Thoracic aorta (tissue), 2 donors: ENCODE measurements at places on chromosomes 3 and 15. TPM values are rescaled to one million over a fixed set of nuclear protein-coding genes. Genes with fewer than 3 reads are reported as not detected.

GRCh38 chr3:105953831-105954230 lies 85.0 kb upstream of the CBLB start:
- no peaks in the 10 kb centered on the region for H3K27me3 ChIP-seq
- no peak for DNase-seq
- no peak overlapping the region for H3K4me3 ChIP-seq
- no peaks in the 10 kb centered on the region for H3K36me3 ChIP-seq
- no peak overlapping the region for H3K27ac ChIP-seq

- no peaks in the 10 kb centered on the region for H3K36me3 ChIP-seq
- no peak overlapping the region for H3K27ac ChIP-seq
- DNase-seq = no peak
- H3K27me3 ChIP-seq = no peaks in the 10 kb centered on the region
- H3K4me1 ChIP-seq = no peaks in the 10 kb centered on the region
Observed at GRCh38 chr3:1446531-1446930, 353.7 kb downstream of the CNTN6 start.

DNA sequence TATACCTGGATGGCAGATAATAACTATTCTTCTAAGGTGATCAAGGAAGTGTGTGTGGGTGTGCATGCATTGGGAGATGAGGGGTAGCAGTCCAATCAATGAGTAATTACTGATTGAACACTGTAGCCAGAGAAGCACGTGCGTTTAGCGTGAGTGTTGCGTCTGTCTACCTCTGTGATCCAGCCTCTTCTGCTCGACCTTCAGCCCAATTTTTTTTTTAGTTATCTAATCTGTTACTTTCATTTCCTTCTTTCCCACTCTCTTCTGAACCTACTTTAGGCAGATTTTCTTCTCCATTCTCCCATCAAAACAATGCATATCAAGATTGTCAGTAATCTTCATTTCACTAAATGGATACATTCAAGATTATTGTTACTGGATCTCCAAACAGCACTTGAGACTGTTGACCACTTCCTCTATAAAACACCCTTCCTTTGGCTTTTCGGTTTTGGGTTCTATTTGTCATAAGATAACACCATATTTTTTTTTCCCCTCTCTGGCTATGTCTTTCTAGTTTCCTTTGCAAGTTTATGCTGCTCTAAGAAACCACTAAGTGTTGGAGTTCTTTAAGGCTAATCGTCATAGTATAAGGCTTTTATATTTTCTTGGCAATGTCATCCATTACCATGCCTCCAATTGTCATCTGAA lies 41.0 kb downstream of the MCTP2 start:
- no peaks in the 10 kb centered on the region for H3K4me1 ChIP-seq
- no peak for DNase-seq
- no peaks in the 10 kb centered on the region for H3K27me3 ChIP-seq
- no peak overlapping the region for H3K27ac ChIP-seq

GRCh38 chr15:78415284-78415683 lies 22.7 kb upstream of the IREB2 start:
- H3K4me3 ChIP-seq = no peak overlapping the region
- no peaks in the 10 kb centered on the region for H3K27me3 ChIP-seq
- no peaks in the 10 kb centered on the region for H3K36me3 ChIP-seq
- H3K4me1 ChIP-seq = no peaks in the 10 kb centered on the region
- no peak overlapping the region for H3K27ac ChIP-seq

DNA sequence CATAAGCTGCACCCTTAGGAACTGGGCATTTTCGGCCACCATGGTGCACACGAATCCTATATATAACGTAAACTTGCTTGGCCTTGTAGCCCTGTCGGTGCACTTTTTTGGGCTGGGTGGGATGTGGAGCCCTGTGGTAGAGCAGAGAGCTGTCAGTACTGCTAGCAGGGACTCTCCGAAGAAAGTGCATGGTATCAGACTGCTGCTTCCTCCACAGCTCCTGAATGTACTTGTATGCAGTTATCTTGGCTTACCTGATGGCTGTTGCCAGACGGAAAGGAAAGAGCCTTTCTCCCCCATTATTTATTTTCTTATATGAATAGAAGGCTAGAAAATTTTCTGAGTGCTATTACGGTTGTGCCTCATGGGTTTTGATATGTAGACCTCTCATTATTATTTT lies 8.4 kb downstream of the GALK2 start:
- no peaks in the 10 kb centered on the region for H3K27me3 ChIP-seq
- peaks cover 4% of the 10 kb centered on the region for H3K4me1 ChIP-seq
- no peak overlapping the region for H3K4me3 ChIP-seq
- H3K36me3 ChIP-seq = no peaks in the 10 kb centered on the region
- DNase-seq = no peak

GRCh38 chr3:112582244-112582874 lies 20.5 kb downstream of the SLC35A5 start:
- no peak for DNase-seq
- no peak overlapping the region for H3K4me3 ChIP-seq
- H3K27me3 ChIP-seq = no peaks in the 10 kb centered on the region
- H3K4me1 ChIP-seq = peaks cover 11% of the 10 kb centered on the region

The BTD gene
- total RNA-seq = 19.4 TPM

The PYGO1 gene
- total RNA-seq = 7.4 TPM

DNA sequence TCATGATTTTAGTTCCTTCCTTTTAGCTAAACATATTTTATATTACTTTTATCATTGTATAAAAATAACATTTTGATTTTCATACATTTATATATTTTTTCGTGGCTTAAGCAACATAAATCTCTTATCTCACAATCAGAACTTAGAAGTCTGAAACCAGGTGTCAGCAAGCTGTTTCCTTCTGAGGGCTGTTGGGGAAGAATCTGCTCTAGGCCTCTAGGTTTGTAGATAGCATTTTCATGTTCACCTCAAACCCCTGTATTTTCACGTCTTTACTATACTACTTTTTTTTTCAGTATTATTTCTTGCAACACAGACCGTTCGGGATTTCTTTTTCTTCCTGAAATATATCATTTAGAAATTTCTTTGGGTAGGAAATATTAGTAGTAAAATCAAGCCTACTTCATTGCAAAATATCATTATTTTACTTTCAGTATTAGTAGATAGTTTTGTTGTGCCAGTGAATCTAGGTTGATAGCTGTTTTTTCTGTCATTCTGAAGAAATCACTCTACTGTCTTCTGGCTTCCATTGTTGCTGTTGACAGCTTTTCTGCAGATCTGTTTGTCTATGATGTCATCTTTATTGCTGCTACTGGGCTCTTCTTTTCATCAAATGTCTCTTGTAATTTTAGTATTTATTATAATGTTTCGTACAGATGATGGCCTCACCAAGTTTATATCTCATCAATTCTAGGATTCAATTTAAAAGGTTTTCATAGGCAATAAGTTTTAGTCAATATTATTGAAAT lies 756.3 kb downstream of the VGLL3 start:
- no peaks in the 10 kb centered on the region for H3K27me3 ChIP-seq
- H3K4me1 ChIP-seq = no peaks in the 10 kb centered on the region
- H3K27ac ChIP-seq = no peak overlapping the region
- DNase-seq = no peak
- H3K36me3 ChIP-seq = no peaks in the 10 kb centered on the region

The HDC gene
- total RNA-seq = 4.0 TPM

The COL6A5 gene
- not detected for total RNA-seq

- H3K4me3 ChIP-seq = no peak overlapping the region
- no peaks in the 10 kb centered on the region for H3K4me1 ChIP-seq
- no peaks in the 10 kb centered on the region for H3K27me3 ChIP-seq
Observed at GRCh38 chr15:29596266-29596665, 226.0 kb downstream of the TJP1 start.

GRCh38 chr3:146133441-146133840 lies 27.5 kb downstream of the PLOD2 start:
- no peak for DNase-seq
- no peak overlapping the region for H3K4me3 ChIP-seq
- no peaks in the 10 kb centered on the region for H3K36me3 ChIP-seq
- H3K27me3 ChIP-seq = no peaks in the 10 kb centered on the region

- no peaks in the 10 kb centered on the region for H3K4me1 ChIP-seq
- H3K27me3 ChIP-seq = no peaks in the 10 kb centered on the region
- no peaks in the 10 kb centered on the region for H3K36me3 ChIP-seq
- DNase-seq = no peak
- no peak overlapping the region for H3K27ac ChIP-seq
- H3K4me3 ChIP-seq = no peak overlapping the region
Observed at GRCh38 chr3:21860657-21861056, 109.6 kb upstream of the ZNF385D start.

- H3K36me3 ChIP-seq = no peaks in the 10 kb centered on the region
- H3K4me3 ChIP-seq = no peak overlapping the region
- H3K27me3 ChIP-seq = no peaks in the 10 kb centered on the region
- no peak for DNase-seq
Observed at GRCh38 chr15:74297887-74298286, 61.8 kb downstream of the CCDC33 start.

GRCh38 chr3:105950881-105951600 lies 82.2 kb upstream of the CBLB start:
- peak overlapping the region; percentile 8 for H3K27ac ChIP-seq
- H3K4me1 ChIP-seq = peaks cover 11% of the 10 kb centered on the region
- no peak overlapping the region for H3K4me3 ChIP-seq

DNA sequence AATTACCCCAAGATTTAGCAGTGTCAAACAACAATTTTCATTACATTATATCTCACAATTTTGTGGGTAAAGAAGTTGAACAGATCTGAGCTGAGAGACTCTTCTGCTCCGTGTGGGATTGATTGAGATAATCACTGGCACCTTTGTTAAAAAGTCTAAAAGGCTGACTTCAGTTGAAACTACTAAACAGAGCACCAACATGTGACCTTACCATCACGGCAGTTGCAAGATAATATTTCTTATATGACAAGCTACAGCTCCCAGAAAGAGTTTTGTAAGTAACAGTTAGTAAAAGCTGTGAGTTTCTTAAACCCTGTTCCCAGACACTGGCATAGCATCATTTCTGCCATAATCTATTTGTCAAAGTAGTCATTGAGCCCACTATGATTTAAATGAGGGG lies 25.0 kb downstream of the CGGBP1 start:
- no peaks in the 10 kb centered on the region for H3K27me3 ChIP-seq
- H3K4me1 ChIP-seq = peaks cover 9% of the 10 kb centered on the region
- no peak for DNase-seq
- no peak overlapping the region for H3K4me3 ChIP-seq
- H3K36me3 ChIP-seq = no peaks in the 10 kb centered on the region

DNA sequence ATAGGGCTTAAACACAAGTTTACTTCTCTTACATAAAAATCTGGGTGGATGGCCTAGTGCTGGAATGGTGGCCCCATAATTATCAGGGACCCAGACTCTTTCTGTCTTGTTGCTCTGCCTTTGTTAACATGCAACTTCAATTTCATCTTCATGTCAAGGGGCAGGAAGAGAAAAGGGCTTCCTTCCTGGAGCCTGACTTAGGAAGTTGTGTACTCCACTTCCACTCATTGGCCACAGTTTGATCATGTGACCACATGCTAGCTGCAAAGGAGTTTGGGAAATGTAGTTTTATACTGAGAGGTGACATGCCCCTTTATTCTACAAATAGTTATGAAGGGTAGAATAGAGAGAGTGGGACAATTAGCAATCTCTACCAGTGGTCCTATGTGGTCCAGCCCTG lies 39.3 kb downstream of the RHCG start:
- no peak overlapping the region for H3K4me3 ChIP-seq
- DNase-seq = no peak
- H3K27ac ChIP-seq = no peak overlapping the region
- no peaks in the 10 kb centered on the region for H3K4me1 ChIP-seq

The DRD3 gene
- not detected for total RNA-seq

The RLBP1 gene
- not detected for total RNA-seq

DNA sequence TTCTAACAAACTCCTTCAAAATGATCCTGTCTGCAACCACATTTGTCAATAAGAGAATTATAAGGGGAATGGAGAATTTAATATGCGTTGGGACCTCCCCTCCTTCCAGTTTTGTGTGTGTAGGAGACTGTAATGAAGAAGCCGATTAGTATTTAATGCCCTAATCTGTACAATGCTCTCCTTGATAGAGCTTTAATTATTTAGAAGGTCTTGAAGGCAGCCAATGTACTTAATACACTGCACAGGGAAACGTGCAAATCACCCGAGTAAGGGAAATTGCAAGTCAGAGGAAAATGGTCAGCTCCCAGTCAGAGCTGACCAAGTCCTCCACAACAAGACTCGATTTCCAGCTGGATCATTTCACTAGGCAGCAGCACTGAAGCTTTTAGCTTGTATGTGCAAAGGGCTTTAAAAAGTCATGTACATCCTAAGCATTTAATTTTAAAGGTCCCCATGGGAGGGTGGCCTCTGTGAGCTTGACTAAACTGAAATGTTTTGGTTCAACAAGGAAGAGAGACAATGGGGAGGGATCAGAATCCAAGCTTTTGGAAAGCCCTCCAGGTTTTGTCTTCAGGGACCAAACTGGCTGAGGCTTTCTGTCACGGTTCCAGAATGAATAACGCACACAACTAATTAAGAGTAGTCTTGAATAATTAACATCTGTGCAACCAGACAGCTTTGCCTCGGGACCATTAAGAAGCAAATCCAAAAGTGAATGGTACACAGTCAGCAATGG lies 159.8 kb upstream of the MITF start:
- no peak overlapping the region for H3K4me3 ChIP-seq
- no peaks in the 10 kb centered on the region for H3K4me1 ChIP-seq
- no peaks in the 10 kb centered on the region for H3K27me3 ChIP-seq
- DNase-seq = no peak
- H3K36me3 ChIP-seq = no peaks in the 10 kb centered on the region

- H3K36me3 ChIP-seq = no peaks in the 10 kb centered on the region
- DNase-seq = no peak
- peak overlapping the region; percentile 79 for H3K4me3 ChIP-seq
- peaks cover 39% of the 10 kb centered on the region for H3K4me1 ChIP-seq
Observed at GRCh38 chr15:40762919-40763800, 708 bp upstream of the GCHFR start.

DNA sequence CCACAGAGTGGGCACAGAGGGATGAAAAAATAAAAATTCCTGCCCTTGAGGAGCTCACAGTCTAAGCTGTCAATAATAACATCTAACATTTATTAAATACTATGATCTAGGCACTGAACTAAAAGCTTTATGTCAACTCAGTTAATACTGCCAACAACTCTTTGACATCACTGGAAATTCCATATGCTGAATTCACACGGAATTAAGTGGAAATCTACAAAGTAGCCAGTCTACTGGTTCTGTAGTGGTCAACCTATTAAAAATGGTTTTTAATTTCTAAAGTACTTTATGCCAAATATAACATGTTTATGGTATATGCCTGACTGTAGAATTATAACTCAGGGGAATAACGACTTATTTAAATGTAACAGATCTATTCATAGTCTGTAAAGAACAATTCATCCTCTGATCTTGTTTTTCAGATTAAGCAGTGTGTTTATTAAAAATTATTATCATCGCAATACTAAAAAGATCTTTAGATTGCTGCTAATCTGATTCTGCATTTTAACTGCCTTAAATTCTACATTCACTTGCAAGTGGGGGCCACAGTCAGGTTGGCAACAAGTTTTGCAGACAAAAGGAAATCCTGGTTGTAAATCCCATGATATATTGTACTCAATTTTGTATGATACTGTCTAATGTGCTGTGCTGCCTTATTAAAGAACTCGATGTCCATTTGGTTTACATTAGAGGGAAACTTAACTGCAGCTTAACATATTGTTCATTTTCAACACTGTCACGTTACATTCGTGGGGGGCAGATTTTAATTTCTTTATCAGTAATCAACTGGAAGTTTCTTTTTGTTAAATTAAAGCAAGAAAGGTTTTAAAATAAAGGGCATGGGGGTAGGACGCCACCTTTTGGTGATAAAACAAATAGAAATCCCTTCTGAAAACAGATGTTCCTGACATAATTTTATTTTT lies 2.6 kb upstream of the FOXP1 start:
- no peak for DNase-seq
- H3K27me3 ChIP-seq = no peaks in the 10 kb centered on the region
- H3K27ac ChIP-seq = peak overlapping the region; percentile 97
- no peaks in the 10 kb centered on the region for H3K36me3 ChIP-seq
